Breast epithelium (tissue), 4 donors: ENCODE measurements at places on chromosomes 12 and 14.

- DNase-seq: no peak
- no peak overlapping the region for H3K4me3 ChIP-seq
- H3K36me3 ChIP-seq: no peaks in the 10 kb centered on the region
- H3K4me1 ChIP-seq: no peaks in the 10 kb centered on the region
- H3K27me3 ChIP-seq: no peaks in the 10 kb centered on the region
These were observed 39.9 kb upstream of the PTPRR start for GRCh38 chr12:70960484-70960883.

GRCh38 chr12:55715169-55715764, 579 bp upstream of the BLOC1S1 start:
- no peaks in the 10 kb centered on the region for H3K36me3 ChIP-seq
- peaks cover 12% of the 10 kb centered on the region for H3K4me1 ChIP-seq
- no peaks in the 10 kb centered on the region for H3K27me3 ChIP-seq
- peak overlapping the region; percentile 97 for H3K27ac ChIP-seq
- peak overlapping the region; percentile 78 for H3K4me3 ChIP-seq

- DNase-seq: no peak
- no peaks in the 10 kb centered on the region for H3K36me3 ChIP-seq
- H3K4me3 ChIP-seq: no peak overlapping the region
- H3K27me3 ChIP-seq: no peaks in the 10 kb centered on the region
These were observed 848.7 kb downstream of the NRXN3 start for GRCh38 chr14:79018836-79019235.

DNA sequence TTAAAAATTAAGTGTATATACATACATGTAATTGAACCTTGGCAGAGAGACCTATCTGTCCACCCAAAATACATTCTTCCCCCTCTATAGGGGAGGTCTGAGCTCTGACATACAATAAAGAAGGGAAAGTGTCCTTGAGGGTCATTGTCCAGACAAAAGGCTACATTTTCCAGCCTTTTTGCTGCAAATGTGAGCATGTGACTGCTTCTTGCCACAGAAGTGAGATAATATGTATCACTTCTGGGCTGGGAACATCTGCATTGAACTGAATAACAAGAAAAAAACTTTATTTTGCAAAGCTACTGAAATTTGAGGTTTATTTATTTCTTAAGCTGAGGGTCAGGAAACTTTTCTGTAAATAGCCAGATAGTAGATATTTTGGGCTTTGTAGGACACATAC, 131.3 kb downstream of the TBC1D30 start:
- no peak overlapping the region for H3K4me3 ChIP-seq
- no peaks in the 10 kb centered on the region for H3K27me3 ChIP-seq
- H3K36me3 ChIP-seq: no peaks in the 10 kb centered on the region
- DNase-seq: no peak
- no peak overlapping the region for H3K27ac ChIP-seq
